ENCODE measurements at places on chromosomes 5 and 9. TPM values are rescaled to one million over a fixed set of nuclear protein-coding genes. Genes with fewer than 3 reads are reported as not detected.

GRCh38 chr5:16777432-16777831 lies 158.7 kb downstream of the MYO10 start:
- DNase-seq = no peak

The MAPKAP1 gene
- 48.7 TPM for total RNA-seq

GRCh38 chr9:72271613-72272478 lies 93.2 kb downstream of the ZFAND5 start:
- peak; percentile 51 for DNase-seq

The MSX2 gene
- total RNA-seq = 10.4 TPM

DNA sequence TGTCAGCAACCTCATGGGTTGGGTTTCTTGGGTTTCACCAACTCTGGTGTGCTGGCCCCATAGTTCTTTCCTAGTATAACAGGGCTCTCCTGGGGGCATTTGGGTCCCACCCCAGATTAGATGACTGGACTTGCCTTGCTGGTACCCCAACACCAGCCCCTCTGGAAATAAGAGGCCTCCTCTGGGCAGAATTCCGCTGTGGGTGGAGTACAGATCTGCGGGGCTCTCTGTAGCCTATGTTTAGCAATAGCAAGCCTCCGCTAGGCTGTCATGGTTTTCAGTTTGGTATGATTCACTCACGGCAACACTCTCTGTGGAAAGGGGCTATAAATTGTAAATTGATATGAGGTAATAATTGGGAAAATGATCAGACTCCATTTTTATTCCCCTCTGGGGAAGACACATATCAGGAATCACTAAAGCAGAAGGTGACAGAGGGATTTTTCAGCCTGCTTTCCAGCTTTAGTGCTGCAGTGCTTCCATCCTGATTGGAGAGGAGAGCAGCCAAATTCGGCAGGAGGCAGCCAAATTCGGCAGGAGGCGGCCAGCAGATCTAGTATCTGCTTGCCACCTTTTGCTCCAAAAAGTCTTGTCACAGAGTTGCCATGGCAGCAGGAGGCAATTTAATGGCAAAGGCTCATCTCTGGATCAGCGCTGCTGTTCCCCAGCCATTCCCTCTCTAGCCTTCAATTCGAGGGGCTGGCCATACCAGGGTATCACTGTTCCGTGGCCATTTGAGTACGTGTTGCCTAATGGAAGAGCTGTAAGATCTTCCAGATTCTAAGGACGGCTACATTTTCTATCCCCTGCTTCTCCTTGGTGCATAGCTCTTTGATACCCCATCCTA lies 84.6 kb downstream of the SLC44A1 start:
- DNase-seq = no peak

GRCh38 chr5:133119233-133119711 lies 67.5 kb downstream of the HSPA4 start:
- DNase-seq = no peak

GRCh38 chr9:122897969-122898368 lies 7.2 kb downstream of the RC3H2 start:
- no peak for DNase-seq

The CCDC192 gene
- 2.5 TPM for total RNA-seq

DNA sequence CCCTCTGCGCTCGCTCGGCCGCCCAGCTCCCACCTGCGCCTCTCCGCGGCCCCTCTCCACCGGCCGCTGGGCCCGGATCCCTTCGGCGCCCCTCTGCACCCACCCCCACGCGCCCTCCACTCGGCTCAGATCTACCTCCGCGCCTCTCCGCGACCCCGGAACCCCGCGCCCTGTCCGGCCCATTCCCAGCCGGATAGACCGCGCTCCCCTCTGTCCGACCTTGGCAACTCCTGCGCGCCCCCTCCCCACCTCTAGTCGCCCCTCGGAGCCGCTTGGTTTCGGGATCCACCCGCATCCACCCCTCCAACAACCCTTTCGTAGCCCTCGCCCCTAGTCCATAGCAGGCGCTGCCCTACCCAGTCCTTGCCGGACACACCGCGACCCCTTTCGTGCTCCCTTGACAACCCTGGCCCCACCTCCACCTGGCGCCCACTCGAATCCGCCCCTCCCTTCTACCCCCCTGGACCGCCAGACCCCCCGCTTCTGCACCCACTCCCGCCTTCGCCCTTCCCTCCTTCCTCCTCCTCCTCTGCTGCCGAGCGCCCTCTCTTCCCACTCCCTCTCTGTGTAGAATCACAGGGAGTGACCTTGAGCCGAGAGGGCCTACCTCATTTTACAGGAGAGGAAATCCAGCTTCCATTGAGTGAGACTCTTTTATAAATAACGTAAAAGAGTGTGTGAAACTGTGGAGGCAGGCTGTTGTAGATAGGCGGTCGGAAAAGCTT lies 525 bp upstream of the AK3 start:
- DNase-seq = no peak

The CTSL gene
- total RNA-seq = 42.9 TPM

The EIF4E1B gene
- total RNA-seq = not detected

DNA sequence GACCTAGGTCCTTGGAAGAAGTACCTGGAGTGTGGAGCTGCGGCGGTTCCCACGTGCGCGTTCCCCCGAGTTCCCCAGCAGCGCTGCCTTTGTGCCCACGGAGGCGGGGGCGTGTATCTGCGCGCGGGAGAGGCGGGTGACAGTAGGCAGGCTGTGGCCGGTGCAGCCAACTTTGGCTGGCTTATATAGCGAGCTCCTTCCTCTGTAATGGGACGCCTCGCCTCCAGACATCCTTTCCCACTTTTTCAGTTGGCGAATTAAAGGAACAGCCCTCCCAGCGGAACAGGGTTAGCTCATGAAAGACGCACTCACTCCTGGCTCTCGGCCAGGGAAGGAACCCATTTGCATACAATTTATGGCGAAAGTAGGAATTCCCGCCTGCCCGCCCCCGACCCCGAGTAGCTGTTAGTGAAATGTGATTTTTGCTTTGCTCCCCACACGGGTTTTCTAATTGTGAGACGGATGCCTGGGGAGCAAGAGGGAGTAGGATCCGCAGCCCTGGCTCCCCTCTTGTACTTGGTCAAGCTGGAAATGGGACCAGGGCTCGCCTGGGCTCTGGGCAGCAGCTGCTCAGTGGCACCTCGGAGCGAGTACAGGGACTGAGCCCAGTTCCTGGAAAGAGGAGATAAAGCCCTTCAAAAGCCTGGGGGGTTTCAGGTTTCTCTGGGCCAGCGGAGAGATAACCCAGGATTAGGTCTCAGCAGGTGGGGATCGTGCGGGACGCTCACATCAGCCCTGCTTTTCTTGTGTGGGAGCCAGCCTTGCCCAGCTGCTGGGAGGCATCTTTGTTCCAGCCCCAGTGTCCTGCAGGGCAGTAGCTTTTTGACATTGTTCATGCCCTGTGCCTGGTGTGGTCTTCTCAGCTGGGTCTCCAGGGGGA lies at the start of gene TNC:
TNC (minus strand) TSS at position 159 of the 880 bp plus-strand sequence. CDS start 27,139 bp downstream, outside the sequence.
- peak; percentile 25 for DNase-seq

The ELL2 gene
- 57.7 TPM for total RNA-seq

DNA sequence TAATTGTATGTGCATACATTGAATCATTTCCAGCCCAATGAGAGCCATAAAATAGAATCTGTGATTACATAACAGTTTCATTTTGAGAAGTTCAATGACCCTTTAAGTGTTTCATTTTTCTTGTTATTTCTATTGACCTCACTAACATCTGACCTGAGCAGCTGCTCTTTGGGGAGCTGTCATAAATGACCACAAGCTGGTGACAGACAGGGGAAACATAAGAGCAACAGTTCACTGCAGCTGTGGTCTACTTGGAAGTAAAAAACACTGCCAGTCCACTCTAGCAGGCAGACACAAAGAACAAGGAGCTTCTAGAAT lies 265.4 kb downstream of the DTWD2 start:
- no peak for DNase-seq

GRCh38 chr5:33734537-33734936 lies 157.3 kb downstream of the ADAMTS12 start:
- no peak for DNase-seq

- DNase-seq = no peak
Measured at GRCh38 chr5:13081116-13081515, 863.4 kb downstream of the DNAH5 start.

The NIM1K gene
- 0.26 TPM for total RNA-seq

- no peak for DNase-seq
Measured at GRCh38 chr9:76564297-76564696, 105.3 kb downstream of the GCNT1 start.

- no peak for DNase-seq
Measured at GRCh38 chr5:136579238-136579637, 213.9 kb upstream of the TRPC7 start.

DNA sequence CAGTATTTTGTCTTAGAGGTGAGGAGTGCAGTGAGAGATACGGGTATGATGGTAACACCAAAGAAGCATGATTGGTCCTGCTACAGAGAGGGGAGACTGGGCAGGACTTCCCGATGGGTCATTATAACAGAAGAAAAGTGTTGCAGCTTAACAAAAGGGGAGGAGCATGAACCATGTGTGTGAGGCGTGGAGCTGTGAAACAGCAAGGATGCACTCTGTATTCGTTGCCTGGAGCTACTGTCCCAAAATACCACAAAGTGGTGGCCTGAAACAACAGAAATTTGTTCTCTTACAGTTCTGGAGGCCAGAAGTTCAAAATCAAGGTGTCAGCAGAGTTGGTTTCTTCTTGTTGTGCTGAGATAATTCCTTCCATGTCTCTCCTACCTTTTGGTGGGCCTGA lies 59.4 kb upstream of the GRHPR start:
- DNase-seq = no peak

DNA sequence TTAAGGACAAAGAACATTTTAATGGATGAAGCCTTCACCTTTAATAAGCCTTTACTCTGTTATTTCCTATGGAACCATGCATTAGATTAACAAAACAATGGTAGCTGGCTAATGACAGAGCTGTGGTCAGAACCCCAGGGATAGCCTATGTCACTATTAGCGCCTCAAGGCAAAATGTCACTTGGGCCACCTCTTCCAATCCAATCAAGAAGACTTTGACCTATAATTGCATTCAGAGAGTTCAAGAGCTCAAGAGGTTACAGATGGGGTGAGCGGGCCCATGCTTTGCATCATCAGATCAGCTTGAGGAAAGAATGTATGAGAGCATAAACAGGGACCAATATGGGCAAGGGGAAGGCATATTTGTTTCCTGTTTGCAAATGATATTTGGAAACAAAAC lies 425.1 kb downstream of the ARHGEF28 start:
- DNase-seq = no peak

The PLPPR1 gene
- total RNA-seq = not detected

DNA sequence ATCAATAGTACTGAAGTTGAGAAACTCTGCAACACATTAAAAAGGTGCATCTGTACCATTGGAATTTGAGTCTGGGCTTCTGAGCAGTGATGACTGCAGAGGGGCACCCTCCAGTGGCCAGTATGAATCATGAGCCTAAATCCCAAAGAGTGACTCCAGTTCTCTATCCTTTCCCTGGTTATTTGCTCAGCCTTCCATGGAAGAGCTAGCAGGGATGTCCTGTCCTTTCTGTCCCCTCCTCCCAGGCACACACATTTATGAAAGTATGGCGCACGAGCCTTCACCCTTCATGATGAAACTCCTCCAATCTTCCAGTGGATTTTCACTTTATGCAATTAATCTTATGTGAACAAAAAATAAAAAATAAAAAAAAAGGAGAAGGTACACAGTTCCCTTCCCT lies 81.0 kb downstream of the ESM1 start:
- DNase-seq = peak; percentile 21

Measured in Calu3 (cell line).